ENCODE measurements at places on chromosomes 7 and 10.

GRCh38 chr7:15457990-15458955 is 103.5 kb downstream of the AGMO start:
- DNase-seq, result no peak

- DNase-seq, result no peak
Observed at GRCh38 chr7:113918946-113919345, at the start of gene PPP1R3A. Gene PPP1R3A, minus strand, starts transcription at chr7:113919009. Its CDS starts 13 bp downstream, at chr7:113918996.

DNA sequence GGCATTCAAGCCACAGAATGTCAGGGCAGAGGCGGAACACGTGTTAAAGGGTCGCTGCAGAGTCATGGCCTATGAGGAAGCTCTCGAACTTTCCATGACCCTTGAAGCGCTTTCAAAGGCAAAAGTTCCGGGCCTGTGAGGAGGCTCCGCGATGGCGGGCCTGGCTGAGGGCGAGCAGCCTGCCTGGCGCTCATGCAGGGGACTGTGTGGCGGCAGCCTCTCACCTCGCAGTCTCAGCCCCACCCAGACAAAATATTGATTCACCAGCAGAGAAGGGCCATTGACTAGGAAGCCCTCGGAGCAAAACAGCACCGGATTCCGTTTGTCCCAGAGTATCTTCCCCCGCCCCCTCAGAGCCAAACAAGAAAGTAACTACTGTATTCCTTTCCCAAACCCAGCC is 12.8 kb upstream of the CNNM1 start:
- DNase-seq, result no peak

GRCh38 chr10:100802607-100803006 is 57.2 kb downstream of the PAX2 start:
- DNase-seq, result no peak

- no peak for DNase-seq
Observed at GRCh38 chr7:134562136-134562535, 13.2 kb downstream of the AKR1B15 start.

GRCh38 chr10:1097436-1097835 is 41.3 kb downstream of the WDR37 start:
- no peak for DNase-seq

DNA sequence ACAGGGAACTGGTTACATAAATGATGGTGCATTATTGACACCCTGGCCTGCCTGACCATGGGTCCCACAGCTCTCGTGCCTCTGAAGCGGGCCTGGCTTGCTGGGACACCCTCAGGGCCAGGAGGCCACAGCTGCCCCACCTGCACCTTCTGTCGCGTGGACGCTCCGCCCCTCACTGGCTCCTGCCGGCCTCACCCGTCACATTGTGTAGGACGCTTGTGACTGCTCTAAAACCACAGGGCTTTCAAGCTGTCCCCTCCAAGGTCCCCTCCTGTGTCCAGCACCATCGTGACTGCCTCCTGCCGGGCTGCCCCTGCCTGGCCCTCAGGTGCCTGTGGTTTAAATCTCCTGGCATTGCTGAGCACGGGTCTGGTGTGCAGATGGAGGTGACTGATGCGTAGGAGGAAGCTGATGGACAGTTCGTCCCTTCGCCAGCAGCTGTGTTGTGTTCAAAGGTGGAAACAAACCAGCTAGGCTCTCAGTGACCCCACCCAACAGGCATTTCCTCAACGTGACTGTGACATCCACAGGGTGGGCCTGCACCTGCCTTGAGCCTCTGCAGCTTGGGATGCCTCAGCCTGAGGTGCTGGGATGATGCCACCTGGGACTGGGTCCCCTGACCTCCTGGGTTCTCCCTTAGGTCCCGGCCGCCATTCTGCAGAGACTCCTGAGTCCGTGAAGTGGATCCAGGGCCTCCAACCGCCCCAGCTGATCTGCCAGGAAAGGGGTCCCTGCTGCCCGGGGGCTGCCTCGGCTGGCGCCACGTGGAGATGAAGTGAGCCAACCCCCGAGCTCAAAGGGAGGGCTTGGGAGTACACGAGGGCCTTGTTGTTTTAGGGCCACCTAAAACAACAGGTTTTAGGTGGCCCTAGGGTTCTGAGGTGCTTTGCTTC is 148.5 kb downstream of the WDR37 start:
- no peak for DNase-seq

GRCh38 chr10:43619368-43619767 is 13.1 kb downstream of the ZNF485 start:
- DNase-seq, result no peak

DNA sequence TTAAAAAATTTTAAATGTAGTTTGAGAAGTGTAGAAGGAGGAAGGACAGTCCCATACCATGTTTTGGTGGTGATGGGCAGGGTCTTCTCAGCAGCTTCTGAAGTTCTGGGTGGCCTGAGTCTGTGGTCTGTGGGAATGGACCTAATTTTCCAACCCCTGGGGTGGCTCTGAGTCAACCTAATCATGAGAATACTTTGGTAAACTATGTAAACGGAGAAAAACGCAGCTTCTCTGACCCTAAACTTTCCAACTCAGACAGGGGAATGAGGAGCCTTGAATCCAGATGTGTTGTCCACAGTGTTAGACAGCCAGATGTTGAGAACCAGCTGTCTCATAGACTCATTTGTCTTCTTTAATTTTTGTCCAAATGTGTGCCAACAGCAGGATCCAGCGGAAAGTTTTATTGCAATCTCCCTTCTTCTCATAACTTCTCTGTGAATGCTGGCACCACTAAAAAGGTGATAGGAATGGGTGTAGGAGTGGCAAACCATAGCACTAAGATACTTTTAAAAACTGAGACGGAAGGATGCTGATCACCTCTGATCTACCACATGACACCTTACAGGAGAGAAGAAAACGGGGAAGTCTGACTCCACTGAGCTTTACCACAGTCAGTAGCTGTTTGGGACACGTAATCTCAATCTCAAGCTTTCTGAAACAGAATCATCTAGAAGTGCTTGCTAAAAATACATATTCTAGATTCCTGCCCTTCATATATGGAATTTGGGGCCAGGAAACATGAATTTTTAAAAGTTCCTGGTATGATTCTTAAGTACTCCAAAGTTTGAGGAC is 90.5 kb upstream of the PHYHIPL start:
- DNase-seq, result no peak

GRCh38 chr7:46990761-46991160 is 591.1 kb downstream of the TNS3 start:
- DNase-seq, result no peak

DNA sequence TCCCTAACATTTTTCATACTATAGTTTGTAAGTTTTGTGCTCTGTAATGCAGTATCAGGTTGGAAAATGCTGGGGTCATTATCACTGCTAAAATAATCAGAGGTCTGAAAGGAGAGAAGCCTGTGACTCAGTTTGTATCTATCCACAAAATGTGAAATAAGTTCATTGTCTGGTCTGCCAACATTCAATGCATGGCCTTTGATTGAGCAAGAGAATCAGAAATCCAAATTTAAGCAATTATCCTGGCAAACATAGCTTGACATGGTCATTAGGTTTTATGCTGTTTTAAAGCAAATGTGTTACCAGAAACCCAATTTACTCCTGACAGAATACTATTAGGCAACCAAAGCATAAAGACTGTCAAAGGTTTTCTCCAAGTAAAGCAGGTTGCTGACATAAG is 709.7 kb upstream of the SEMA3D start:
- no peak for DNase-seq

DNA sequence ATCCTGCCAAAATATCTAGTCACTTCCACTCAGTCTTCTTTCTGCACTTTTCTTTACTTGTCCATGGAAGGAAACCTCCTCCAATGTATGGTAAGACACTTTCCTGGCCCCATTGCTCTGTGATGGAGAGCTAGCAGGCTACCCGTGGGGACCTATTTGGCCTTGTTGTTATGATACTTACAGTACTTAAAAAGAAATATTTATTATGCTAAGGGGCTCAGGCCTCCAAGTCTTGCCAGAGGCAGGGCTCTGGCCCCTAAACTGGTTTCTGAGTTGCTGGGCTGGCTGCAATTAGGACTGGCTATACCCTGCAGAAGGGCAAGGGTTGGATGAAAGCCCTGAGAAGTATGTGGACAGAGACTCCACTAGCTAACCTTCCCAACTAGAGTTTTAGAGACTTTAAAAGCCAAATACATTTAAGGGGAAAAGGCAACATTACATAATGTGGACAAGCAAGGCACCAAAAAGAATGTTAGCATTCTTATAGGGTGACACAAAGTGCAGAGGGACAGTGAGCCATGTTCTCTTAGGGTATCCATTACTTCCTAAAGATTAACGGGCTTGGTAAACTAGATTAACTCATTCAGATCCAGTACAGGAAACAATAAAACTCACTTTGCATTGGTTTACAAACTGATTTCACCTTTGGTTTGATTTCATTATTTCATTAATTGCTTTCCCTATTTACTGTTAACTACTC is 84.9 kb upstream of the INHBA start:
- no peak for DNase-seq

GRCh38 chr10:93459466-93459865 is 22.7 kb downstream of the MYOF start:
- DNase-seq, result no peak

- no peak for DNase-seq
Observed at GRCh38 chr7:80186721-80187120, 52.1 kb downstream of the GNAI1 start.

All from activated naive CD4-positive, alpha-beta T cell (primary cell).